Natural killer cell treated with Interleukin-12 subunit alpha and Interleukin-12 subunit beta and Interleukin-15 and Interleukin-18, amount 100 ng/mL, for 72 hours (primary cell): ENCODE measurements at places on chromosomes 1 and 21. TPM values are rescaled to one million over a fixed set of nuclear protein-coding genes. Genes with fewer than 3 reads are reported as not detected.

GRCh38 chr1:158185770-158186169 is 5.1 kb downstream of the CD1D start:
- no peak for DNase-seq
- no peak overlapping the region for H3K27ac ChIP-seq
- H3K4me1 ChIP-seq = peaks cover 9% of the 10 kb centered on the region
- H3K27me3 ChIP-seq = peaks cover 58% of the 10 kb centered on the region

- no peaks in the 10 kb centered on the region for H3K36me3 ChIP-seq
- no peaks in the 10 kb centered on the region for H3K4me1 ChIP-seq
- no peak overlapping the region for H3K4me3 ChIP-seq
- no peaks in the 10 kb centered on the region for H3K27me3 ChIP-seq
- no peak for DNase-seq
Measured at GRCh38 chr1:175272361-175272760, 79.8 kb upstream of the KIAA0040 start.

DNA sequence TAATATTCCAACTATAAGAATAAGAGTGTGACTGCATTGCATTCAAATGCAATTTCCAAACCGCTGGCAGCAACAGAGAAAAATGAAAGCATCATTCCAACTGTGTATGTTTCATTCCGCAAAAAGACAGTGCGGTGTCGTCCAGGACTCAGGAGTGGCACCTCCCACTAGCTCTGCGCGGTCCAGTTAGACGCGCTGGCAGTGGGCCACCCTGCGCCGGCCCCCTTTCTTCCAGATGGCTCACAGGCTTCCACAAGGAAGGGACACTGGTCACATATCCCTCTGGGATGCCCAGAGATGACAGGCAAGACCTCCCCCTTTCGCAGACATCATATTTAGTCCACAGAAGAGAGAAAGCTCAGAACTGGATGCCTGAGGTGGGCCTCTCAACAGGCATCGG is 11.9 kb downstream of the WRAP73 start:
- H3K27ac ChIP-seq = no peak overlapping the region
- DNase-seq = peak; percentile 25
- peaks cover 10% of the 10 kb centered on the region for H3K36me3 ChIP-seq
- no peaks in the 10 kb centered on the region for H3K4me1 ChIP-seq
- no peak overlapping the region for H3K4me3 ChIP-seq

DNA sequence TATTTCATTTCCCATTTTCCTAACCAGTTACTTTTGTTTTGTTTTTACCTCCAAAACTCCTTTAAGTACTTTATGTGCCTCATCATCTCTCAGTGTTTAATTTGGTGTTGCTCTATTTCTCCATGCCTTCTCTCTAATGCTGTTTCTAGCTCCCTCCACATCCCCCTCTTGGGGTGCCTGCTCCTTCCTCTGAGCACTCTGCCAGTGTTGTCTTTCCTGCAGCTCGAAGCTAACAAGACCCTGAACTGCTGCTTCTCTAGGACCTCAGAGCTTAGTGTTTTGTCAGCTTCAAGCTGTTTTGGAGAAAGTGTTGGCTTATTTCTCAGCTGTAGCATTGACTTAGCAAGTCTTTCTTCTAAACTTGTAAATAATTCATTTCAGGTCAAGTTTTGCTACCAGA is 290.6 kb downstream of the DPYD start:
- DNase-seq = no peak
- H3K27ac ChIP-seq = no peak overlapping the region
- no peak overlapping the region for H3K4me3 ChIP-seq
- H3K27me3 ChIP-seq = no peaks in the 10 kb centered on the region
- no peaks in the 10 kb centered on the region for H3K36me3 ChIP-seq
- peaks cover 10% of the 10 kb centered on the region for H3K4me1 ChIP-seq

GRCh38 chr21:16534408-16535101 is 804.8 kb downstream of the USP25 start:
- no peak overlapping the region for H3K4me3 ChIP-seq
- H3K27me3 ChIP-seq = no peaks in the 10 kb centered on the region
- no peak for DNase-seq
- H3K4me1 ChIP-seq = no peaks in the 10 kb centered on the region
- peaks cover 6% of the 10 kb centered on the region for H3K36me3 ChIP-seq

DNA sequence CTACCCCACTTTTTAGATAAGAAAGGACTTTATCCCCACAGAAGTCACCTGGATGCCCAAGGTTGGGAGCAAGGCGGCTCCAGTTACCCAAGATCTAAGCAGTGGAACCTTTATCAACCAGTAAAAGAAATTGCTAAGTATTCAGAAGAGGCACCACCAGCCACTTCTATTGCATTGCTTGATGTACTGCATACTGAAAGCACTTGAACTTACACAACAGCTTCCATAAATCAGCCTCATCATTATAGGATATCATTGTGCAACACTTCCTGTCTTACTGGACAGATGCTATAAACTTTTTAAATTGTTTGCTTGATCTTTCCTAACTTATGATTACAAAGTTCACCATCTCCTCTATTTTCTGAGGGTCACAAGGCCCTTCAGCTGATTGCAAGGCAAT is 642.7 kb upstream of the CXADR start:
- H3K4me3 ChIP-seq = no peak overlapping the region
- H3K27me3 ChIP-seq = no peaks in the 10 kb centered on the region
- H3K27ac ChIP-seq = no peak overlapping the region
- no peak for DNase-seq
- H3K4me1 ChIP-seq = no peaks in the 10 kb centered on the region
- no peaks in the 10 kb centered on the region for H3K36me3 ChIP-seq

The PALMD gene
- total RNA-seq = not detected

The OLIG1 gene
- 0.20 TPM for total RNA-seq

The KLHDC8A gene
- total RNA-seq = not detected

The SMIM1 gene
- total RNA-seq = not detected
